ENCODE measurements at places on chromosomes 12 and 14.

DNA sequence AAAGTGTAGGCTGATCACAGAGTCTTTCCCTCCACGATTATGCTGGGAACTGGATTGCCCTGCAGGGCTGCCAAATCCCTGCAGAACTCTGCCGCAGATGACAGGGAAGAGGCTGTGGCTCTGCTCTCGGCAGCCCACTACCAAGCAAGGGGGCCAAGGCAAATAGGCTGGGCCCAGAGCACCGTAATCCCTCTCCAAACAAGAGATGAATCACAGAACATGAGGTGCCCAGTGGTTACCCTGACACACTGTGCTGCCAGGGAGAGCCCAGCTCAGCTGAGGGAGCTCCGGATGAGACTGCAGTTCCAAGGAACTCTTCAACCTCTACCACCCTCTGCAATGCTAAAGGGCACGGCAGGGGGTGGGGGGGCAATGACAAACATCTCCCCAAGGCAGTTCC lies 33.9 kb downstream of the STON2 start:
- no peak for DNase-seq

DNA sequence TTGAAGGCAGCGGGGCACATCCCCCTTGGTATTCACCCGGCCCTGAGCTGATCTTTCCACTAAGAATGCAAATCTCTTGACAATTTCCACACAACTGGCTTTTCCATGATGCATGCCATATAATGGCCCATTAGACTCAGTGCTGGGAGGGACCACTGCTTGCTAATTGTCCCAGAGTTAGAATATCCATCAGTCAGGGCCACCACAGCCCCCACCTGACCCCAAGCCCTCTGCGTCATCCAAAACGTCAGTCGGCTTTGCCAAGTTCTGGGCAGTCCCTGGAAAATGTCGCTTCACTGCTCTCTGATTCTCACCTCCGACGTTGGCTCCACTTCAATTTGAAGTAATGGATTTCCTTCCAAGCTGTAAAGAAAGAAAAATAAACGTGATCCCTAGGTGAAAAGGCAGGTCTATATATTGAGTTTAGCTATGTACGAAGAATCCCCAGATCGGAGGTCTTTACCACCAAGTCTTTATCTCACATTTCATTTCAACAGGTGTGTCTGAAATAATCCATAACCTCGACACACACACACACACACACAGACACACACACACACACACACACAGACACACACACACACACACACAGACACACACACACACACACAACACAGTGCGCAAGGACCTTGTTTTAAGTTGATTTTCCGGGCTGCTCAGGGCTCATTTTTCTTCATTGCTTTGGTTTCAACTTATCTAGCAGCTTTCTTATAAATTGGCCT lies 165.5 kb upstream of the NOS1 start:
- no peak for DNase-seq

DNA sequence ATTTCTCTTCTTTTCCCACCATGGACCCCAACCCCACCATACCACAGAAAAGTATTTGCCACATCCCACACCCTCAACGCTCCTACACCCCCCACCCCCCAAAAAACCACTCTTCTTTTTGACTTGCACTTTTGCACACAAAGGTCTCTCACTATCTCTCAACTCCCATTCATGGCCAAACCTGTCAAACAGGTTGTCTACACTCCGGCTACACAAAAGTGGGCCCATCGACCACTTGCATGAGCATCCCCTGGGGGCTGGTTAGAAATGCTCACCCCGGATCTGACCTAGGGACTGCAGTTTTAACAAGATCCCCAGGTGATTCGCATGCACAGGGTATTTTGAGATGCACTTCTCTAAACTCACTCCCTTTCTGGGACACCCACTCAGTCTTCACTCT lies 248.2 kb downstream of the DPF3 start:
- DNase-seq: no peak

- no peak for DNase-seq
Measured at GRCh38 chr14:72528059-72528862, 365.6 kb downstream of the DPF3 start.

DNA sequence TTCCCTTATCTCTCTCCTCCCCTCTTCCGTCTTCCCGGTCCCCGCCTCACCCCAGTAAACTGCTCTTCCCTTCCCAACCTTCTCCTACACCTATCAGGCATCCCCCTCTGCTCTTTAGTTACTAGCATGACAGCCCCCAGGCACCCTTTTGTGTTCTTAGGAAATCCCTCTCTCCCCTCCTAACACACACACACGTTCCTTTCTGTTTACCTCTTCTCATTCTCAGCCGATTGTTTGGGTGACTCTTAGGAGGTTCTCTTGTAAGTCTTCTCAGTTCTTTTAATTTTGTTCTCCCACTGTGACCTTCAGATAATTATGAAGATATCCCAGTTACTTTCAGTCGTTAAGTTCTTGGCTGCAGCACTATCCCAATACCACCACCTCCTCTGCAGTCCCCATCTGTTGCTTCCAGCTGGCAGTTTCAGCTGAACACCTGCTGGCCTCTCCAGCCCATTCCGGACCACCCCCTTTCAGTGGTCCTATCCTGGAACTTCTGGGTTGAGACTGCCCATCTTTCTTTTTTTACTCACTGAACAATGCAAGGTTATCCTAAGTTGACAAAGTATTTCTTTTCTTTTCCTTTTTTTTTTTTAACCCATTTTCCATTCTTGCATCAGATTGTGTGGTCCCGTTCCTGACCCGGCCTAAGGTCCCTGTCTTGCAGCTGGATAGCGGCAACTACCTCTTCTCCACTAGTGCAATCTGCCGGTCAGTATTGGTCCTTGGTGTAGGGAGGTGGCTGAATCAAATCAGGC lies 711 bp downstream of the MARS1 start:
- no peak for DNase-seq

DNA sequence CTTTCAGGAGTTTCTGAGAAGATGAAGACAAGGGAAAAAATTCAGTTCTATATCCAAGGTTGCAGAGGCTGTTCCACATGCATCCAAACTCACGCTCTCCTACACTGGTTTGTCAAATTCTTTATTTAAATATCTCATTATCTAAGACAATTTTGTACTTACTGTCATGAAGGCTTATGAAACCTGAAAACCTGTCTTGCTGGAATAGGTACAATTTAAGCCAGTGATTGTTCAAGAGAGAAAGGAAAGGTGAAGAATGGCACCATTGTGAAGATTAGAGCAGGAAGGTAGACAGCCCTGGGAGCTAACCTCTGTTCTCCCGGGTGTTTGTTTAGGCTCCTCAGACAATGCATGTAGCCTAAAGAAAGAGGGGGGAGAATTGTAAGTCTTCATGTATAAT lies 315.1 kb upstream of the PRKD1 start:
- DNase-seq: no peak

DNA sequence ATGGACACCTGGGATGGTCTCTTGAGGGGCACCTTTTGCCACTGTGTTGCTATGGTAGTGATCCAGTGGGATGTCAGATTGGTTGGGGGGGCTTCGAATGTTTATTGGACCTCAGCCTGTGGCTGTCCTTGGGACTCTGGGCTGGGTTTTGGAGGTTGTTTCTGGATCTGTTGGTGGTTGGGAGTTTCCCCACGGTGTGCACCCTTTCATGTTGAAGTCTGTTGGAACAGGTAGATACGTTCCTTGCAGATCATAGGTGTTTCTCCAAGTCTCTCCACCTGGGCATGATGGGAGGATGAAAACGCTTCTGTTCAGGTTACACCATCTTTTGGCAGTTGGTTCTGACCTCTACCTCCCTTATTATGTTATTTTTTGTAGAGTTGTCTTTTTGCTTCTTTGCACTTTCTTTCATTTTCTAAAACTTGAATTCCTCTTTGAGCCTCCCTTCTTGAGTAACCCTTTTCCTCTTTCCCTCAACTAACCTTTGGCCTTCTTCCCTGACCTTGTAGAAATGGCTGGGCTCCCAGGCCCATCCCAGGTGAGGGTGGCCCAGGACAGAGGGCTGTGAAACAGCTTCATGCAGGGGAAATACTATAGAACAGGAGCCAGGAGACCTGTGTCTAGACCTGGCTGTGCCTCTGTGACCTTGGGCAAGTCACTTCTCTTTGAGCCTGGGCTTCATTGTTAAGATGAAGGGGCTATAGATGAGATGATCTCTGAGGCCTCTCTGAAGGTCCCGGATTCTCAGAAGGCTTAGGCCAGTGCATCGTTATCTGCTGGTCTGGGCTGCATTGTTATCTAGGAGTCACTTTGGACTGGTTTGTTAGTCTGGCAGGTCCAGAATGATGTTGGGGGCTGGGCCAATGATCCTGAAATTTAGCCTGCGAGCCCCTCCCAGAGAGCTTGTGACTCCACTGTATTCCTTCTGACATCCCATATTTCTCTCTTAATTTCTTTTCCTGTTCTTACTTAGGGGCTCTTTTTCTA lies 2.0 kb downstream of the ATN1 start:
- DNase-seq: no peak

DNA sequence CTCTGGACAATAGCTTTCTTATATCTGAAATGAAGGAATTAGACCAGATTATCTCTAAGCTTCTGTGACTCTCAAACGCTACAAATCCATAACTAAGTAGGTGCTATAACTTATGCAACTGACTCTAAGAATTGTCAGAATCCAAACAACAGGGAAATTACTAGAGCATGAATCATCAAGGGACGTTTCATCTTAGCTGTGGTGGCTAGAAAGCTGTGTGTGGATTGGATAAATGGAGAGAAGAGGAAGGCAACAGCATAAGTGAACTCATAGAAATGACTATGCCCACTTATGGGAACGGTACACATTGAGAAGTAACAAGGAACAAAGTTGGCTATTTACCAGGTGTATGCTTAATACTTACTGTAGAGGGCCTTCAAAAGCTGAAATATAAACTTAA lies 96.0 kb upstream of the NEDD1 start:
- no peak for DNase-seq

DNA sequence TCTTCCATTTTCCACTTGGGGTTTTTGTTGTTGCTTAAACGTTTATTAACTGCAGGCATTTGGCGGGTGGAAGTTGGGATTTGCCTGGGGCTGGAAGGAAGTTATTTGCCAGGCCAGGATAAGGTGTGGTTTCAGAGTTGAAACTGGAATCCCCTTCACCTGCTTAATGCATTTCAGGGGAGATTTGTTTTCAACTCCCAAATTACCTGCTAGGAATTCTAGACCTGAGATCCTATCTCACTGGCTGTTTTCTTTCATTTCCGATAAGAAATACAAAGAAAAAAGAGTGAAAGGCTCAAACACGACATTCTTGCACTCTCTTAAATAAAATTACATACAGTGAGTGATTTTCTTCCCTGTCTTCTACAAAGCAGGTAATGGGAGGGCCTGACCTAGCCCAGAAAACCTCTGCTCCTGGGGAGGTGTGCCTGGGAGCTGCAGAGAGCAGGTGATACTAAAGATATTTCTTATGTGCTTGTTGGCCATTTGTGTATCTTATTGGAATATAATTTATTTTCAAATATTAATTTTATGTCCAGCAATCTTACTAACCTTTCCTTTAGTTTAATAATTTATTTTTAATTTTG lies 278.2 kb downstream of the ZFP36L1 start:
- DNase-seq: no peak

GRCh38 chr14:77270361-77271112 lies 469 bp downstream of the NGB start:
- no peak for DNase-seq

DNA sequence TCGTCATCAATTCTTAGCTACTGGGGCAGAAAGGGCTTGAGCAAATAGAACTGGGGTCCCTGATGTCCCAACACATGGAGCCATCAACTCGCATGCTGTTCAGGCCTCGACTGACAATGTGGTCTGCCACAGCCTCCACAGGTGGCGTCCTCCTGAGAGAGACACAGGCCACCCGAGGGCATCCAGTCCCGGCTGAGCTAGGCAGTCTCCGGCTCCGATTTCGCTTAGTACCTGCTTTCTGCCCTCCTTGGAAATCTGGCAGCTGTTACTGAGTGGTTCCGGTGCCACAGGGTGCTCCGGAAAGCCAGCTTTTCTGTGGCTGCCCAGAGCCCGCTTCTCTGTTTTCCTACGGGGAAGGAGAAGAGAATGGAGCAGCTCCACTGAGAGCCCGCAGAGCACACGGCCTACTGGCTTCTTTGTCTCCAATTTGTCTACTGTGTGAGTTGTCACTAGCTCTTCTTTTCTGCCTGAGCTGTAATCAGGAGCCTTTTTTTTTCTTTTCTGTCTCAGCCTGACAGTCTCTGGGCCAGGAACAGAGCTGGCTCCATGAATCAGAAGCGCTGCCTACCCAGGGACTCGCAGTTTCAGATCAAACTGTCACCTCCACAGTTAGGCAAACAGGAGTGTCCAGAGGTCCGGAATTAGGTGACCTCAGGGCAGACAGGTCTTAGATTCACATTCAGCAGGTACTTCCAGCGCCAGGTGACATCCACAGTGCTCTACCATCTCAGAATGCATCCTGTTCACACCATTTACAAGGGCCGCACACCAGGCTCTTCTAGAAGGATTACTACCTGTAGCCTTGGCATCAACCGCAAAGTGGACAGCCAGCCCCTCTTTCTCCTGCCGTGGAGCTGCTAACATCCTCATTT lies 73.3 kb downstream of the MOK start:
- DNase-seq: no peak

DNA sequence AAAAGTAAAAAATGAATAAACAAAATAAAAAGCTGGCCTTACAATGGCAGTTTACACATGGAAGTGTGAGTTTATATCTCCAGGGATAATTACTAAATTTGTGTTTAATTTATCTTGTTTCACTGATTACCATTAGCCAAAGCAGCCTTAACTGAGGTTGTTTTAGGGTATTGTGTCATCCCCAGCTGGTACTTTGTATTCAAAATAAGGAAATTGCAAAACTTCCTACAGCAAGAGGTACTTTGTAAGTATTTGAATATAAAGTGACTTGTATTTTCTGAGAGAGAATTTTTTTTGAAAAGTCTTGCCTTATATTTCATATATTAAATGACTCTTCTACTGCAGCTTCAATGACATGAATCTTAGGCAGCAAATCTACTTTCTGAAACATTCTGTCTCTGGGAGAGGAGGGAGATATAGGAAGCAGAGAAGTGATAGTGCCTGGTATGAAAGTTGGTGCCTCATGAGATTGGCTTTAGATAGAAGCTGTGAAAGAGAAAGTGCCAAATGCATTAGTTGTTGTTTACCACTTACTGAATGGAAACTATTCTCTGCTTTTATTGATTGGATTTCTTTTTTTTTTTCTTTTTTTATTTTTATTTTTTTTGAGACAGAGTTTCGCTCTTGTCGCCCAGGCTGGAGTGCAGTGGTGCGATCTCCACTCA lies 6.7 kb downstream of the FNTB start:
- DNase-seq: no peak

- DNase-seq: no peak
Measured at GRCh38 chr12:83932011-83932410, 980.6 kb downstream of the SLC6A15 start.

- DNase-seq: no peak
Measured at GRCh38 chr12:29901585-29901984, 117.8 kb upstream of the TMTC1 start.

- peak; percentile 48 for DNase-seq
Measured at GRCh38 chr12:117836999-117837736, 131.6 kb downstream of the KSR2 start.

DNA sequence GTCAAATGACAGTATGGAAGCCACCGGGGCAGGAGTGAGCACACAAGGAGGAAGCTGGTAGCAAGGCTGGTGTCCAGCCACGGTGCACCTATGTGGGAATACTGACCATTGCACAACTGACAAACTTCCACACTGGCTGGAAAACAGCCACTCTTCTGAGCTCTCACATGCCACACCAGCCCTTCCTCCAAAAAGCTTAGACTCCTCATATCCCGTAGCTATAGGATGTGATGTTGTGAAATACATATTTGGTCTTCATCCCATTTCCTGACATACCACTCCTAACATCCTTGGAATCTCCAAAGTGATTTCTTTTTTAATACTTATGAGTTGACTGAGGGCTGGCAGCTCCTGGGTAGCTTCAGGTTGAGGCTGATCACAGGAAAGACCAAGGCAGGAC lies 103.6 kb downstream of the NTF3 start:
- DNase-seq: no peak

Data from stimulated activated CD8-positive, alpha-beta memory T cell treated with anti-CD3 and anti-CD28 coated beads, Interleukin-15, amount 100 ng/mL, for 4 hours (primary cell).